Activated naive CD4-positive, alpha-beta T cell treated with anti-CD3 and anti-CD28 coated beads for 36 hours (primary cell): ENCODE measurements at places on chromosomes 16 and 17.

GRCh38 chr17:44995436-44996001 lies 27.4 kb upstream of the C1QL1 start:
- no peak overlapping the region for H3K27ac ChIP-seq
- no peaks in the 10 kb centered on the region for H3K36me3 ChIP-seq
- H3K27me3 ChIP-seq = peaks cover 7% of the 10 kb centered on the region
- no peak for DNase-seq

DNA sequence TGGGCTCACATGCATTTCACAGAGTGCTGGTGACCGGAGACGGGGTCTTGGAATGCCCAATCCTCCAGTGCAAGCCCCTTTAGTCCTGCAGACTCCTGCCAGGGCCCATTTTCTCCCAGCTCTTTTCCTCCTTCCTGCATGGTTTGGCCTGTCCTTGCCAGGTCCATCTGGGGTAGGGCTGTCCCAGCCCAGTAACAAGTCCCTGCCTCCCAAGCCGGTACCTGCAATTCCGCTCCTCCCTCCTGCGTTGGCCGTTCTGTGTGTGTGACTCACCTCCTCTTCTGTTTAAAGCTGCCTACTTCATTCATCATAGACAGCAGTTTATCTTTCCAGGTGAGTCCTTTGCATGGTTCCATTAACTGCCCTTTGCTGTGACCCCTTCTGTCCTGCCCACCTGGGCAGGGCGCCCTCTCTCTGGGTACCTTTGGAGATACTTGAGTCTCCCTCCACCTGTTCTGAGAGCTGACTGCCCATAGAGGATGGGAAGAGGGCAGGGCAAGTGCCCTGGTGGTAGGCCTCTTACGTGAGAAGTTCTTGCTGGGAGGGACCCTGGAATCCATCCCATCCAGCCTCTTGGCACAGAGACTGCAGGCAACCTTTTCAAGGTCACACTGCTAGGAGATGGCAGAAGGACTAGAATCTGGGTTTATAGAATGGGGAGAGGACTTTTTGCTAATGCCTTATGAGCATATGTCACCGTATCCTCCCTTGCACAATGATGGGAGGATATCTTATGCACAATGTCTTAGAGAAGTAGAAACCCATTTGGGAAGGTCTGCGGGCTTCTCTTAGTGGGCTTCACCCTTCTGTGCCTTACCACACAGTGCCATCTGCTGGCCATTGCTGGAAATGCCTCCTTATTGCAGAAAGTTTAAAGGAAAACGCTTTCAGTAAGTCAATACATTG lies 29.7 kb upstream of the LGALS9 start:
- peaks cover 11% of the 10 kb centered on the region for H3K4me1 ChIP-seq
- no peaks in the 10 kb centered on the region for H3K27me3 ChIP-seq
- H3K4me3 ChIP-seq = no peak overlapping the region
- H3K36me3 ChIP-seq = peaks cover 58% of the 10 kb centered on the region
- no peak overlapping the region for H3K27ac ChIP-seq
- peak; percentile 91 for DNase-seq

GRCh38 chr17:49277638-49278037 lies 47.1 kb upstream of the PHOSPHO1 start:
- no peak for DNase-seq
- no peaks in the 10 kb centered on the region for H3K36me3 ChIP-seq
- no peak overlapping the region for H3K27ac ChIP-seq
- H3K27me3 ChIP-seq = no peaks in the 10 kb centered on the region

GRCh38 chr16:62831235-62831850 lies 795.1 kb upstream of the CDH8 start:
- DNase-seq = no peak
- no peak overlapping the region for H3K27ac ChIP-seq
- no peaks in the 10 kb centered on the region for H3K36me3 ChIP-seq
- no peak overlapping the region for H3K4me3 ChIP-seq
- no peaks in the 10 kb centered on the region for H3K27me3 ChIP-seq

DNA sequence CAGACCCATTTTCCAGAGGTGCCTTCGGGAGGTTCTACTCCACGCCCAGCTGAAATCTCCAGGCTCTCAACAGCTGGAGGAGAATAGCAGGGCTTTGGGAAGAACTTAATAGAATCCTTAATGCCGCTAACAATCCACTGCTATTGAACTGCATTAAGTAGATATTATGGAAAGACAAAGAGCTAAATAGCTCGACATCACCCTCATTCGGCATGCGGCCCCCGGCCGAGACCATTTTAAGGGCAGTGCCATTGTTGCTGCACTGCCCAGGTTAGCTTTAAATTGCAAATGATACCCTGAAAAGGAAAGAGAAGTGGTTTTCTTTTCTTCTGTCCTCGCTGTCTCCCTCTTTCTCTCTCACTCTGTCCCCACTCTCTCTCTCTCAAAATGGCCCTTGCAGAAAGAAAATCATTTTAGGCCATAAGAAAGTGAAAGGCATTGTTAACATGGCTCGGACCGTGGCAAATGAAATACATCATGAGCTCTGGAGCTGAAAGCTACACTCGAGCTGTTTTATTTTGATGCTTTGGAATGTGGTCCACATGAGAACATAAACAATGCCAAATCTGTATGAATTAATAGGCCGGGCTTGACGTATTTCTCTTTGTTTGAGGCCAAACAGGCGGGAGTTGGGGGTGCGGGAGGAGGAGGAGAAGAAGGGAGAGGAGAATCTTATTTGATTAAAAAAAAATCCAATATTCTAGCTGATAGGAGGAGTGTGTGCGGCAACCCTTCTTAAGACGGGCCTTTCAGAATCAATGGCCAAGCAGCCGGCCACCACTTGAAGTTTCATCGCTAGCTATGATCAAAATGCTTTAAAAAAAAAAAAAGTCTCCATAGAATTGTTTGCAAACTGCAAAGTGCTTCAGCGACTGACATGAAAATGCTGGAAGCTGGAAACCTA lies 298.8 kb upstream of the IRX3 start:
- H3K27me3 ChIP-seq = peaks cover 9% of the 10 kb centered on the region
- DNase-seq = no peak
- H3K4me3 ChIP-seq = no peak overlapping the region
- H3K36me3 ChIP-seq = no peaks in the 10 kb centered on the region

DNA sequence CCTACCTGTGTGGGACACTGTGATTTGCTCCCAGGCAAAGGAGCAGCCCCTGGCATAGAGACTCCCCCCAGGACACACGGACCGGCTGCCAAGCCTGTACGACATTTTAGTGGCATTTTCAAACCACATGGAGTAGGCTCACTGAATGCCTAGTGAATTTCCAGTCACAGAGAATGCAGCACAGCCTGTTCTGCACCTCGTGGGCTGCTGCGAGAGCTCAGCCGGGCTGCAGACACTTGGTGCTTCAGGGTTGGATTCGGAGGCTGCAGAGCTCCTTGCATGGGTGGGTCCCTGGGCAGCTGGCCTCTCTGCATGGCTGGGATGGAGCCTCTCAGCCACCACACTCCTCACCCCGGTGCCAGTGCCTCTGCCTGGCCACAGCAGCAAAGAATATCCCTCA lies 51.2 kb upstream of the HNF1B start:
- no peaks in the 10 kb centered on the region for H3K4me1 ChIP-seq
- peaks cover 16% of the 10 kb centered on the region for H3K27me3 ChIP-seq
- H3K4me3 ChIP-seq = no peak overlapping the region
- no peak overlapping the region for H3K27ac ChIP-seq
- H3K36me3 ChIP-seq = no peaks in the 10 kb centered on the region
- no peak for DNase-seq

GRCh38 chr17:79033741-79034501 lies 10.0 kb downstream of the C1QTNF1 start:
- peaks cover 3% of the 10 kb centered on the region for H3K27me3 ChIP-seq
- DNase-seq = no peak
- H3K27ac ChIP-seq = no peak overlapping the region

DNA sequence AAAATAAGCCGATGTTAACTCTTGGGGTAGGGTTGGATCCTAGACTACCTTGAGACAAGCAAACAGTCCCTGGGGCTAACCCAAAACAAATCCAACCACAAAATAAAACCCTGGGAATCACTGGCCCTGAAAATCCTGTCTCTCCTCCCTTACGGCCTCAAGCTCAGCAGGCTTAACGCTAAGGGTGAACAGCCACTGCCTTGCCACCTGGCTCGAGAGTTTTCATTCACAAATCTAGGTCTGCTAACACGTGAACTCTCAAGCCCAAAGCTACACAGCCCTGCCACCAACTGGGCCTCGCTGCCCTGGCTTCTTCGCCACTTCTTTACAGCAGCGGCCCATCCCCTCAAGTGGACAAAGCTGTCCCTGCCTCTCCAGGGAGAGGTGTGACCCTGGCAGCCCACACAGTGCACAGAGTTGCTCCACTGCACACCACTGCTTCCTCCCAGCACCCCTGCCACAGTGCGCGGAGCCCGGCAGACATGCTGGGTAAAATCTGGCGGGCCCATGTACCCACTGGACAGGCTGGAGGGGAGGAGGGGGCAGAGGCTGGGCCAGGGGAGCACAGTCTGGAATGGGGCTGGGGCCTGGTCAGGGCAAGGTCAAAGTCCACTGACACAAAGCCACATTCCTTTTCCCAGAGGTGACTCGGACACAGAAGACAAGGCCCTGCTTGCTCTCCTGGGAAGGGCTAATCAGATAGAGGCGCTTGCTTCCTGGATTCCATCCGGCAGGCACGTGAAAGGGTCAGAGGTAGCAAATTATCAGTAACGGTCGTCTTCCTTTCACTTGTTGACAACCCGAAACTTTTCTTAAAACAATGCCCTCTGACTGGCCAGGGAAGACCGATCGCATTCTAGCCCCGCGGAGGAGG lies 996 bp downstream of the PCYT2 start:
- H3K4me3 ChIP-seq = peak overlapping the region; percentile 79
- H3K4me1 ChIP-seq = peaks cover 14% of the 10 kb centered on the region
- H3K27ac ChIP-seq = no peak overlapping the region

DNA sequence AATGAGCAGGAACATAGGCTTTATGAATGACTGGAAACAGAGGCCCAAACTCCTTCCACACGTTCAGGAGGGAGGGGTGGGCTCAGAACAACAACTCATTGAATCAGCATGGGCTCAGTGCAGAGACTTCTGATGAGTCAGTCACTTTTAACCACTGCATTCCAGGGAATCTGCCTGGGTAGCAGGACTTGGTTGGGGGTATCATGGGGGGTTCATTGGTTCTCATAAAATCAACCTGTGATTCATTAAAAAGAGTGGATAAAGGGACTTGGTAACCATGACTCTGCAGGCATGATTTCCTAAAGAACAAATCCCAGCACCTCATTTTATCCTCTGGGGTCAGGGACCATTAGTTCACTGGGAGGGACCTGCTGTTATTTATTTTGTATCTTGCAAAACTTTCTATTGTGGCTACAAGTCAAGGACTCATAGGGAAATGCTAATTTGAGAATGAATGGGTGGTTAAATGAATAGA lies 13.8 kb downstream of the ITGB3 start:
- no peak for DNase-seq
- no peak overlapping the region for H3K4me3 ChIP-seq
- H3K36me3 ChIP-seq = no peaks in the 10 kb centered on the region
- no peak overlapping the region for H3K27ac ChIP-seq
- H3K27me3 ChIP-seq = peaks cover 2% of the 10 kb centered on the region

DNA sequence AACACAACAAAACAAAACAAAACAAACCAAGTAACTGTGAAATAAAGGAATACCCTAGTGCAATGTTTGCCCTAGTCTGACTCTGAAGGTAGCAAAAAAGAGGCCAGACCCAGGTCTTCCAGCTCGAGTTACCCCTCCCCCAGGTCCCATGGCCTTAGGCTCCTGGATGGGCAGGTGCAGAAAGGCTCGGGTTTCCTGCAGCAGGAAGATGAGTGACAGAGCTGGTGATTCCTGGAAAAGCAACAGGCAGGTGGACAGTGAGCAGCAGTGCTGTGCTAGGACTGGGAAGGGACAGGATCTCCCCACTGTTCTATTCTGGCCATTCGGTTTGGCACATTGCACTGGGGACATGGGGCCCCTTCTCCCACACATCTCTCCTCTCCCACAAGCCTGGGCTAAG lies 42.9 kb upstream of the MRTFB start:
- no peak overlapping the region for H3K27ac ChIP-seq
- H3K4me1 ChIP-seq = no peaks in the 10 kb centered on the region
- no peak for DNase-seq

GRCh38 chr17:17412326-17412725 lies 64.5 kb upstream of the MED9 start:
- no peak for DNase-seq
- no peaks in the 10 kb centered on the region for H3K27me3 ChIP-seq
- H3K4me1 ChIP-seq = peaks cover 35% of the 10 kb centered on the region

DNA sequence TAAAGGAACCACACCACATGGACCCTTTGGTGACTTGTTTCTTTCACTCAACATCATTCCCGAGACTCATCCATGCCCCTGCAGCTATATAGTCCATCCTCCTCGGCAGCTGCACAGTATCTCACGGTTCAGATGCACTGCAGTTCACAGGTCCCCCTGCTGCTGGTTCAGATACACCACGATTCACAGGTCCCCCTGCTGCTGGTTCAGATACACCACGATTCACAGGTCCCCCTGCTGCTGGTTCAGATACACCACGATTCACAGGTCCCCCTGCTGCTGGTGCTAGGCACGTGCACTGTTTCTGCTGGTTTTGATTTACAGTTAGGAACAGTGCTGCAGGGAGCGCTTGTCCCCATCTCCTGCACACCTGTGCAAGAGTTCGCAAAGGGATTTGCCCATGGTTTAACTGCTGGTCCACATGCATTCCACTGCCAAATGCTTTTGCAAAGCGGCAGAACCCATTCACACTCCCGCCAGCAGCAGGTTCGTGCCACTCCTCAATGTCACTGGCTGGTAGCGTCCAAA lies 3.8 kb downstream of the HSDL1 start:
- no peaks in the 10 kb centered on the region for H3K27me3 ChIP-seq
- no peak overlapping the region for H3K4me3 ChIP-seq
- no peaks in the 10 kb centered on the region for H3K36me3 ChIP-seq
- peaks cover 41% of the 10 kb centered on the region for H3K4me1 ChIP-seq
- DNase-seq = peak; percentile 21
- no peak overlapping the region for H3K27ac ChIP-seq

GRCh38 chr17:50240851-50241250 lies 33.4 kb upstream of the TMEM92 start:
- no peaks in the 10 kb centered on the region for H3K4me1 ChIP-seq
- H3K27ac ChIP-seq = no peak overlapping the region
- no peak for DNase-seq
- no peaks in the 10 kb centered on the region for H3K36me3 ChIP-seq
- H3K27me3 ChIP-seq = peaks cover 17% of the 10 kb centered on the region
- no peak overlapping the region for H3K4me3 ChIP-seq

DNA sequence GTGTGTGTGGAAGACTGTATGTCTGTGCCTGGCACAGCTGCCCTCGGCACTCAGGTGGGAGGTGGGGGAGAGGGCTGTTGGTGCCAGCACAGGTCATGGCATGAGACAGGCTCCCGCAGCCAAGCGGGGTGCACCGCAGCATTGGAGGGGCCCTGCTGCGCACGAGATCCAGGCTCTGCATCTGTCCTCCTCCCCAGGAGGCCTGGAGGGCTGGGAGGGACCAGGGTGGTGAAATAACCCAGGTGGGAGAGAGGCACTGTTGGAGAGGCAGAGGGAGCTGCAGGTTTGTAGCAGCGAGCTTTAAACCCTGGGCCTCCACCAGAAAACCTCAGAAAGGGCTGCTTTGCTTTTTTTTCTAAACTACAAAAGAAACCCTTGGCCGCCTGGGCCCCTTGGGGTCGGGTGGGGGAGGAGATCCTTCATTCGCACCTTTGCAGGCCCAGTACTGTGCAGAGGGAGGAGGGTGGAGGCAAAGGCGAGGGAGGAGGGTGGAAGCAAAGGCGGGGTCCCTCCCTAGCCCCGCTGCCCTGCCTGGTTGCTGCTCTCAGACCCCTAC lies 241.7 kb downstream of the SEC14L1 start:
- peak; percentile 65 for DNase-seq
- peak overlapping the region; percentile 22 for H3K4me3 ChIP-seq
- H3K27me3 ChIP-seq = no peaks in the 10 kb centered on the region
- H3K27ac ChIP-seq = no peak overlapping the region
- H3K4me1 ChIP-seq = peaks cover 80% of the 10 kb centered on the region
- H3K36me3 ChIP-seq = no peaks in the 10 kb centered on the region
